ENCODE measurements at places on chromosomes 3 and 15.

DNA sequence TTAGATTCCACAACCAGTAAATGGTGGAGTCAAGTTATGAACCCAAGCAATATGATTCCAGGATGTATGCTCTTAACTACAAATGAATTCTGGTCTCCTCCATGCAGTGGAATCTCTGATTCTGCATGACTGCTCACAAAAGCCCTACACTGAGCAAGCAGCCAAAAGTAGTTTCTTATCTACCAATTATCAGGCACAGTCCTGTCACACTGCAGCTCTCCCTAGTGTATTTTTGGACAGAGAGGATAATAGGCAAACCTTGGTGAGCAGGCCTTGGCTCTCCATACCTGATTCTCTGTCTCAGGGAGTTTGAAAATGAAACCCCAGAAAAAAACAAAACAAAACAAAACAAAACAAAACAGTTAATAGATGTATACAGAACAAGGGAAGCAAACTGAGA lies 3.5 kb upstream of the SSR3 start:
- DNase-seq: no peak

GRCh38 chr3:118742760-118743159 lies 291.9 kb downstream of the IGSF11 start:
- DNase-seq: no peak

DNA sequence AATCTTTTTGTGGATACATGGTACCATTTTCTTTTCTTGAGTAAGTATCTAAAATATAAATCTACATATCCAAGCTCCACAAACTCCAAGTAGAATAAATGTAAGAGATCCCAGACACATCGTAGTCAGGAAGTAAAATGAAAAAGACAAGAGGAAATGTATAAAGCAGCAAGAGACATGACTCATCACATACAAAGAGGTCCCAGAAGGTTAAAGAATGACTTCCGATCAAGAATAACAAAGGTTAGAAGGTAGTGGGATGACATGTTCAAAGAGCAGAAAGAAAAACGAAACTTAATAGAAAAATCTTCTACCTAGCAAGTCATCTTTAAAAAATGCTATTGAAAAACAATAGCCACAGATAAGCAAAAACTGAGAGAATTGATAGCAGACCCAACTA lies 705.8 kb downstream of the NR2F2 start:
- no peak for DNase-seq

DNA sequence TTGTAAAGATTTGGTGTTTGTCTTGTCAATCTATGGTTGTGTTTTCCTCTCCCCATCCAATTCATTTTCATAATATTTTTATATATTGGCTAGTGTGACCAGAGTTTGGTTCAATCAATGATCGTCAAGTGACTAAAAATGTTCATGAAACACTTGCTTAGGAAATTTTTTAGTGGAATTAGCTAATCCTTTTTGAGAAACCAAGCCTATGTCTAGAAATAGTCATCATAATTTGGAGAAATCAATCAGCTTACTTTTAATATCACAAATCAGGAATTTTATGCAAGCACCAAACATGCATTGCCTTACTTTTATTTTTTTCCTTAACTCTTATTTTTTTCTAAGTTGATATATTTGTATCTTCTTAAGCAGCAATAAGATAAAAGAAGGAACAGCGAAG lies 403.1 kb upstream of the TBL1XR1 start:
- no peak for DNase-seq

GRCh38 chr3:168081171-168081771 lies 14.5 kb downstream of the GOLIM4 start:
- DNase-seq: no peak

DNA sequence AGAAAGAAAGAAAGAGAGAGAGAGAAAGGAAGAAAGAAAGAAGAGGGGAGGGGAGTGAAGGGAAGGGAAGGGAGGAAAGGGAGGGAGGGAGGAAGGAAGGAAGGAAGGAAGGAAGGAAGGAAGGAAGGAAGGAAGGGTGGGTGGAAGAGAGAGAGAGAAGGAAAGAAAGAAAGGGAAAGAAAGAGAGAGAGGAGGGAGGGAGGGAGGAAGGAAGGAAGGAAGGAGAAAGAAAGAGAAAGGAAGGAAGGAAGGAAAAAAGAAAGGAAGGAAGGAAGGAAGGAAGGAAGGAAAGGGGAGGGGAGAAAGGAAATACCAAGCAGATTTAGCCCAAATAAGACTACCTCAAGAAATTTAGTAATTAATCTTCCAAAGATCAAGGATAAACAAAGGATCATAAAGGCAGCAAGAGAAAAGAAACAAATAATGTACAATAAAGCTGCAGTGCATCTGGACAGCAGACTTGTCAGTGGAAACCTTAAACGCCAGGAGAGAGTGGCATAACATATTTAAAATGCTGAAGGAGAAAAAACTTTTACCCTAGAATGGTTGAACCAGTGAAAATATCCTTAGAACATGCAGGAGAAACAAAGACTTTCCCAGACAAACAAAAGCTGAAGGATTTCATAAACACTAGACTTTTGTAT lies 427.6 kb downstream of the TBL1XR1 start:
- DNase-seq: no peak

- DNase-seq: no peak
These were observed 141.3 kb upstream of the LRRFIP2 start for GRCh38 chr3:37315669-37316068.

- no peak for DNase-seq
These were observed 7.0 kb downstream of the GNAI2 start for GRCh38 chr3:50242851-50243542.

DNA sequence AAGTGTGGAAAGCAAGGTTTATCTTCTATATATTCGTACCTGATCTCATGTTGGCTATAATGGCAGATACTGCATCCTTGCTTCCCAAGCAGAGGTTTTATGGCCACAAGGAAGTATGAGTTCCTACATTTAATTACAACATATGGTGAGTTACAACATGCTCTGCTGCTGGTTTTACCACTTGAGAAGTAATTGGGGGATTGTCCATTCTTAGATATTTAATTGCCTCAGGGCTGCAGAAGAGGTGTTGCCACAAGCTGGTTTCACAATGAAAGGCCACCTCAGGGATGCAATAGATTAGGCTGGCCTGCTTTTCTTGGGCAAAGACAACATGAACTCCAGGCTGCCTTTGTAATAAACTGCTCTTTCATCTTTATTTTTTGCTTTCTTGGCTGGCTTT lies 48.6 kb downstream of the RAP2B start:
- DNase-seq: peak; percentile 57

DNA sequence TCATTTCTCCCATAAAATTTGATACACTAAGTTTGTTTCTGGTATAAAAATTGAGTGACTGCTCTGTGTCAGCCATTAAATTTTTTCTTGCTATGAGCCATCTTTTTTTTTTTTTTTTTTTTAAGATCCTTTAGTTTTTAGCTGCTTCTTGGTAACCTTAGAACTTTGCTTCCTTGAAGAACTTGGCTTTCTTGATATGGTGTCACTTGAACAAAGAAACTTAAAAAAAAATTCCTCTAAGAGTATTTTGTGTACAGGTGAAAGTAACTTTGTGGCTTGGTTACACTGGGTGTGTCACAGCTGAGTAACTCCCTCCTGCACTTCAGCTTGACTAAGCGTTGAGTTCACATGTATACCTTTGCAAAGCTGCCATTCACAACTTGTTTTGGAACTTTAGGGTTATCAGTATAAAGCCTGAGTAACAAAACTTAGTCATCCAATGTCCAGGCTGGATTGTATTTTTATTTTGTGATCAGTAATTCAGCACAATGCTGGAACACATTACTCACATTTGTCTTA lies 6.5 kb downstream of the CHD2 start:
- DNase-seq: no peak

- DNase-seq: no peak
These were observed 656.8 kb upstream of the SGO1 start for GRCh38 chr3:20842594-20843436.

DNA sequence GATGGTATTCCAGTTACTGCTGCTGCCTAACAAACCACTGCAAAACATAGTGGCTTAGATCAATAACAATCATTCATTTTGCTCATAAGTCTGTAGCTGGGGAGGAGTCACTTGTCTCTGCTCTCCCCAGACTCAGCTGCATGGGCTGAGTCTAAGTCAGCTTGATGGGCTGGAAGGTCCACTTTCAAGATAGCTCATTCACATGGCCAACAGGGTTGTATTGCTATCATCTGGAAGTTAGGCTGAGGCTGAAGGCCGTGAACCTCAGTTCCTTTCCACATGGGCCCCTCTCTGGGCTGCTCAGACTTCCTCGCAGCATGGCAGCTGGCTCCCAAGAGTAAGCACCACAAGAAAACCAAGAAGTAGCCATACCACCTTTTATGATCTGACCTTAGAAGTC lies 28.7 kb upstream of the BFSP2 start:
- no peak for DNase-seq

DNA sequence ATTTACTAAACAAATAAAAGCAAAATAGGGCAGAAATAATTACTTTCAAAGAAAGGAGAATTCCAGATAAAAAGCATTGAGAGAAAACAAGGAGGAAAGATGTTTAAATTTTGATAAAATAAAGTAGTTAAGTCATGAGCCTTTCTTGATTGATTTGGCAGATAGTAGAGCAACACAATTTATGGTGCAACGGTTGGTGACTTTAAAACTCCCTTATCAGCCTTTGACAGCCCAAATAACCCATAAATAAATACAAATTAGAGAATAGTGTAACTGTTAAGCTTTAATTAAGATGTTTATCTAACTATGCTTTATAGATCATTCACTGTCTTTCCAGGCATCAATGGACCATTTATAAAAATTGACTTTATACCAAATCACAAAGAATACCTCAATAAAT lies 54.0 kb upstream of the EIF1B start:
- no peak for DNase-seq

DNA sequence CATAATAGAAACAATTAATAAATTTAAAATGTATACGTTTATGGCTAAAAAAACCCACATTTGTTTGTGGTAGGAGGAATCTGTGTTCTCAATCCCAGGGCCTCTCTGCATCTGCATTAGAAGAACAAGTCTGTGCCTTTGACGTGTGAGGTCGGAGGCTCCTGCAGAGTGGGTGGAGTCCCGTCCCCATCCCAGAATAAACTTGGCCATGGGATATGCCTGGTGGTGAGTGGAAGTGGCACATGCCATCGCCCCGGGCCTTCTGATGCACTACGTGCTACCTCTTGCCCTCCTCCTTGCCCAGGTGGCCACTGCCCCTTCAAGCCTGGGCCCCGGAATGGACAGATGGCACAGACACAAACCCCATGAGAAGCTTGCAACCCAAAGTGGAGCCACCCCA lies 131.1 kb upstream of the NSMCE3 start:
- no peak for DNase-seq

- DNase-seq: no peak
These were observed 142.8 kb downstream of the EDEM1 start for GRCh38 chr3:5330152-5330810.

- no peak for DNase-seq
These were observed 29.6 kb downstream of the UMPS start for GRCh38 chr3:124759666-124760401.

- no peak for DNase-seq
These were observed 9.3 kb downstream of the IRAK2 start for GRCh38 chr3:10173926-10174435.

GRCh38 chr3:48088056-48088748 lies 72.0 kb upstream of the MAP4 start:
- DNase-seq: peak; percentile 52

DNA sequence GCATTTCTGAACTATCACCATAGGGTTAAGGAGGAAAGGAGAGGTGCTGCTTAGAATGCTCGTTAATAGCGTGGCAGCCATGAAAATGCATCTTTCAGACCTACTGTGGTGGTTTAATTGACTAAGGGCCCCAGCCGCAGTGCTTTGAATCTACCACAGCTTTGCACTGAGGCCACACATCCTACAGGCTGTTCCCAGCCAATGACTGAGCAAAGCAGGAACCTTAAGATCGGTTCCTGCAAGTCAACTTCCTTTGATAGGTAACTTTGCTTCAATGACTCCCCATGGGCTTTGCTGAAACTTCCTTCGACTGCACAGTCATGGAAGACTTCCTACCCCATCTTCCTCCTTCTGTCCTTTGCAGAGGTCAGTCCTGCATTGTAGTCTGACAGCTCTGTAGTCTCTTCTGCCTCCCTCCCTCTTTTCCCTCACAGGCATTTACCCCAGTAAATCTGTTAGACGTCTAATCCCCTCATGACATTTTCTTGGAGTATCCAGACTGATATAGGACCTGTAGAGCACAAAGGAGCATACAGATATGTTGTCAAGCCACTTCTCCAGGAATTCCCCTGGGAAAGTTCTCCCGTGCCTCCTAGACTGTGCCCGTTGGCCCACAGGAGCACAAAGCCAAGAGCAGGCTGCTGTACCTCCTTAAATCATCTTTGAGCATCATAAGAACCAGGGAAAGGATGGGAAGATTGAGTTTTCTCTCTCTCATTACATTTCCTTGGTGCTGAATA lies 2.6 kb upstream of the BCL2A1 start:
- DNase-seq: no peak

DNA sequence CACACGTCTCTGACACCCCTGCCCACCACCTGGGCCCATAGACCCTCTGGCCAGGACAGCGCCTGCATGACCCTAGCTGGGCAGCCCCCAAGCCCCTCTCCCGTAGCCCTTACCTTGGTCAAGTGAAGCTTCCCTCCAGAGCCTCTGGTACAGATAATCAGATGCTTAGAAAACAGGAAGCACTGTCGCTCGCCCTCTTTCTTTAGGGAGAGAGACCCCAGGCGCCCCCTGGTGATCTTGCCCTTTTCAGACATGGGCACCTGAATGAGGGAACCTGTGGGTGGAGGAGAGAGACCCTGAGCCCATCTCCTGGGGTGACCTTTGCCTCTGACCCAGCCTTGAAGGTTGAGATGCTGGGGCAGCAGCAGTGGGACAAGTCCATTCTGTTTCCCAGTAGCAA lies 65.4 kb downstream of the RASGRF1 start:
- peak; percentile 9 for DNase-seq

DNA sequence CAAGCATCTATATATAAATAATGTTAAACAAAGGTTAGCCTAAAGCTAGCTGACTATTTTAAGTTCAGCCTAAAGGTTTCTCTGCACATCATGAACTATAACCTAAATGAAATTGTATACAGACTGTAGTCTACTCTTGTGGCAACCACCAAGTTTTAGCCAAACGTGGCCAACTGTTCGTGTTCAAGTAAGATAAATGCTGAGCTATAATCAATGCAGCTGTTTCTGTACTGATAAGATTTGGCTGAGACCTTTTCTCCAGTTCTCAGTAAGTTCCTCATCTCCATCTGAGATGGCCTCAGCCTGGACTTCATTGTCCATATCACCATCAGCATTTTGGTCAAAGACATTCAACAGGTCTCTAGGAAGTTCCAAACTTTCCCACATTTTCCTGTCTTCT lies 43.7 kb upstream of the IGSF10 start:
- DNase-seq: no peak

DNA sequence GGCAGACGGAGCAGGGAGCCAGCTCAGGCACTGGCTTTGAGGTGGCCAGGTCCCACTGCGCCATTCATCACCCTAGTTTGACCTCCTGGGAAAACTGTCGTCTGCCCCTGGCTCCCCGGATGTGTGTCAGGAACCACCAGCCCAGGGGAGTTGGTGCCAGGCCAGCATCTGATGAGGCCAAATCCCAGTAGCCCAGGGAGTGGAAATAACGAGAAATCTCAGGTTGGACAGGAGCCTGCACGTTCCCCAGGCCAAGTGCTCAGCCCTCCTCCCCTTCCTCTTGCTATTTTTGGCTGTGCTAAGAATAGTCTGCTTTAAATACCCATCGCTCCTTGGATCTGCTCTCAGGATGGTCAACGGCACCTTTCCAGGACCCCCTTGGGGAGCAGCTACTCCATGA lies 93.1 kb upstream of the RPL32 start:
- no peak for DNase-seq

GRCh38 chr3:184031187-184031792 lies at the start of gene HTR3D:
Gene HTR3D, plus strand, starts transcription at chr3:184031742. Its CDS starts 0 bp downstream, at chr3:184031742.
- DNase-seq: no peak

Measured in NCI-H524 (cell line).